Neural crest cell (in vitro differentiated cells): ENCODE measurements at places on chromosomes 5 and 9.

GRCh38 chr9:130626249-130626996 lies 38.0 kb upstream of the PRDM12 start:
- no peaks in the 10 kb centered on the region for H3K27me3 ChIP-seq
- H3K36me3 ChIP-seq: peaks cover 12% of the 10 kb centered on the region
- peaks cover 32% of the 10 kb centered on the region for H3K4me1 ChIP-seq
- DNase-seq: peak; percentile 22

- H3K4me3 ChIP-seq: no peak overlapping the region
- H3K27me3 ChIP-seq: no peaks in the 10 kb centered on the region
- H3K27ac ChIP-seq: no peak overlapping the region
- H3K4me1 ChIP-seq: peaks cover 4% of the 10 kb centered on the region
Measured at GRCh38 chr5:135332519-135333150, 66.4 kb downstream of the MACROH2A1 start.

DNA sequence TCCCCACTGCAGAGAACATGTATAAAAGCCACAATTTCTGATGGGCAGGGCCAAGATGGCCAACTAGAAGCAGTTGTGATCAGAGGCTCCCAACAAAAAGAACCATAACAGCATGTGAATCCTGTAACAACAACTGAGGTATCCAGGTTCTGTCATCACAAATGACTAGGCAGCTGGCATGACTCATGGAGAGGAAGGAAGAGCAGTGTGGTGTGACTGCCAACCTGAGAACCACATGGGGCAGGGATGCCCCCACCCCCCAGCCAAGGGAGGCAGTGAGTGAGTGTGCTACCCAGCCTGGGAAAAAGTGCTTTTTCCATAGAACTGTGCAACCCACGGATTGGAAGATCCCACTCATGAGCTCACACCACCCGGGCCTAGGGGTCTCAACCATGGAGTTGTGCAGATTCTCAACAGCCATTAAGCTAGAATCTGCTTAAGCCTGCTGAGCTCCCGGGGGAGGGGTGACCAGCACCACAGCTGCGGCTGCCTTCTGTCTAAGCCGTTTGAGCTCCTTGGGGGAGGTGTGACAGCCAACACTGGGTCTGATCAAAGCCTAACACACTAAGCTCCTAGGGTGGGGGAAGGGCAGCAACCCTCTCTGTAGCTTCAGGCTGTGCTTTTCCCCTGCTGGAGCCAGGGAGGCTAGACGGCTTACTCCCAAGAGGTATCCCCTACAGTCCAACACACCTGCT lies 80.1 kb upstream of the DMAC1 start:
- H3K27me3 ChIP-seq: no peaks in the 10 kb centered on the region
- no peaks in the 10 kb centered on the region for H3K4me1 ChIP-seq
- DNase-seq: peak; percentile 2
- no peak overlapping the region for H3K4me3 ChIP-seq
- peaks cover 9% of the 10 kb centered on the region for H3K36me3 ChIP-seq
- H3K27ac ChIP-seq: peak overlapping the region; percentile 79

DNA sequence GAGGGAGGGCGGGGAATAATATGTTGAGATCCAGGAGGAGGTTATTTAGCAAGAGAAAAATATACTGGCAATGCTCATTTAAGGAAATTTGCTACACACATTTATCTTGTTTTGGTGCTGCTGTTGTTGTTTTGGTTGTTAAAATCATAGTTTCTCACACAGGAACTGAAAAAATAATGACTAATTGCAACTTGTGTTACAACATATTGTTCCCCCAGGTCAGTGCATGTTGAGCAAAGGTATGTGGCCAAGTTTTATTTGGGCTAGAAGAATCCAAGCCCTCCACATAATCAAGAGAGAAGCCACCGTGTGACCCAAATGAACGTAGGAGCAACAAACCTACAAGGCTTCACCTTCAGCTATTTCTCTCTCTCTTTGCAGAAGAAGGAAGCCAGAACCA lies 220.3 kb upstream of the DAPK1 start:
- no peaks in the 10 kb centered on the region for H3K27me3 ChIP-seq
- H3K4me3 ChIP-seq: no peak overlapping the region
- H3K27ac ChIP-seq: no peak overlapping the region
- H3K4me1 ChIP-seq: no peaks in the 10 kb centered on the region
- no peak for DNase-seq

- H3K27me3 ChIP-seq: no peaks in the 10 kb centered on the region
- no peak for DNase-seq
- H3K4me3 ChIP-seq: no peak overlapping the region
- no peak overlapping the region for H3K27ac ChIP-seq
- peaks cover 32% of the 10 kb centered on the region for H3K4me1 ChIP-seq
Measured at GRCh38 chr5:107633171-107633901, 37.4 kb downstream of the EFNA5 start.

- H3K4me3 ChIP-seq: no peak overlapping the region
- no peaks in the 10 kb centered on the region for H3K4me1 ChIP-seq
Measured at GRCh38 chr9:114643896-114644295, 13.7 kb downstream of the TEX53 start.

DNA sequence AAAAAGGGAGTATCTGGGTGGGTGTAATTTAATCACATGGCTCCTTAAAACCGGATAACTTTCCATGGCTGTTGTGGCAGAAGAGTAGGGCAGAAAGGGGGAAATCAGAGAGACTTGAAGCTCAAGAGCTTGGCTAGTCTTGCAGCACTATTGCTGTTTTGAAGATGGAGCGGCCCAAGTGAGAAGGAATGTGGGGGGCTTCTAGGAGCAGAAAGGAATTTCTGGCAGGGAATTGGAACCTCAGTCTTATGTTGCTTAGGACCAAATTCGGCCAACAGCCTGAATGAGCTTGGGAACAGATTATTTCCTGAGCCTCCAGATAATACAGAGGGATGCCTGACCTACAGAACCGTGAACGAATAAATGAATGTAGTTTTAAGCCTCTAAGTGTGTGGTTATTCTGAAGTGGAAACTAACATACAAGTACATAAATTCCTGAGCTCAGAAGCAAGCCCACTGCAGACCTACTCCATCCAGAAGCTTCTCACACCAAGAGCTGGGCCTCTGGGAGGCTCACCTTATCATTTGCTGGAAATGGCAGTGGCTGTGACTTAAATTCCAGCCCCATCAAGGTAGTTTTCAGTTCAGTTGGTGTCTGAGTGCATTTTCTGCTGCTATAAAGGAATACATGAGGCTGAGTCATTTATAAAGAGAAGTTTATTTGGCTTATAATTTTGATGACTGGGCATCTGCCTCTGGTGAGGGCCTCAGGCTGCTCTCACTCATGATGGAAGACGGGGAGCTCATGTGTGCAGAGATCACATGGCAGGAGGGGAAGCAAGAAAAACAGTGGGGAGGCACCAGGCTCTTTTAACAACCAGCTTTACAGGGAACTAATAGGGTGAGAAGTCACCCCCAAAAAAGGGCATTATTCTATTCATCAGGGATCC lies 15.3 kb upstream of the TMEM174 start:
- H3K4me1 ChIP-seq: no peaks in the 10 kb centered on the region
- H3K4me3 ChIP-seq: no peak overlapping the region
- H3K36me3 ChIP-seq: no peaks in the 10 kb centered on the region
- H3K27ac ChIP-seq: no peak overlapping the region

DNA sequence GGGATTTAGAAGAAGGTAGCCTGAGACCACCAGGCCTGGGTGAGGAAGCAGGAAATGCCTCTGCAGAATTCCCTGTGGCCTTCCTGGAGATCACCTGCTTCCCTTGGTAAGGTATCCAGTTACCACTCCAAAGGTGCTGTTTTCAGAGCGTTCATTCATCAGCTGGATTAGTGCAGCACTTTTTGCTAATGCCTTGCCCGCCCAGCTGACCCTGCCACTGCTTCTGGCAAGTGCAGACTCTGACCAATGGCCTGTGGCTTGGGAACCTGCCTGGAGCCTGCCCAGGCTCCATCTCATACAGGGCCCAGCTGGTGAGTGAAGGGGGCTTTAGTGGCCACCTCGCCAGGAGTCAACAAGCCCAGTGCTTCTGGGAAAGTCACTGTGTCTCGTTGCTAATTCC lies 48.6 kb downstream of the FOXI1 start:
- no peaks in the 10 kb centered on the region for H3K27me3 ChIP-seq
- DNase-seq: no peak
- no peaks in the 10 kb centered on the region for H3K36me3 ChIP-seq
- peaks cover 3% of the 10 kb centered on the region for H3K4me1 ChIP-seq

GRCh38 chr5:167355346-167355745 lies 936.1 kb upstream of the WWC1 start:
- DNase-seq: no peak
- peaks cover 2% of the 10 kb centered on the region for H3K36me3 ChIP-seq
- peak overlapping the region; percentile 60 for H3K27ac ChIP-seq
- H3K4me3 ChIP-seq: peak overlapping the region; percentile 2
- peaks cover 33% of the 10 kb centered on the region for H3K4me1 ChIP-seq

DNA sequence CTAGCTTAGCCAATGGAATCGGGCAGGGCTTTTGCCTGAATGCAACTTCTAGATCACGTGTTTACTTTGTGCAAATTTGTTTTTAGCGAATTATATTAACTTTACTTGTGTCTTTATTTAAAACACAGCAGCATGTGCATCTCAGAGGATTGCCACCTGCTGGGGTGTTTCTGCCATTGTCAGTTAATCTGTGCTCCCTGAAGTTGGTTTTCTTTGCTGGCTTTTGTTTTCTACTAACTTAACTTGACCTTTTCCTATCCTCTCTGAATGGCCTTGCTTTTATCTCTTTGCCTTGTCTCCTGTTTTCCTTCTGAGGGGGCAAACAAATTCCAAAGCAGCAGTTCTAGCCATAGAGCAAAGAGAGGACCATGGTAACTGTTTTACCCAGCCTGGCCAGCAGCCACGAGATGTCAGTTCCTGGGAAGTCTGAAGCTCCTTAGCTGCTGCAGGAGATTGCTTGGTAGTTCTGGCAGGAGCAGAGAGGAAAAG lies 67.6 kb downstream of the ARHGEF28 start:
- H3K27ac ChIP-seq: no peak overlapping the region
- DNase-seq: no peak

DNA sequence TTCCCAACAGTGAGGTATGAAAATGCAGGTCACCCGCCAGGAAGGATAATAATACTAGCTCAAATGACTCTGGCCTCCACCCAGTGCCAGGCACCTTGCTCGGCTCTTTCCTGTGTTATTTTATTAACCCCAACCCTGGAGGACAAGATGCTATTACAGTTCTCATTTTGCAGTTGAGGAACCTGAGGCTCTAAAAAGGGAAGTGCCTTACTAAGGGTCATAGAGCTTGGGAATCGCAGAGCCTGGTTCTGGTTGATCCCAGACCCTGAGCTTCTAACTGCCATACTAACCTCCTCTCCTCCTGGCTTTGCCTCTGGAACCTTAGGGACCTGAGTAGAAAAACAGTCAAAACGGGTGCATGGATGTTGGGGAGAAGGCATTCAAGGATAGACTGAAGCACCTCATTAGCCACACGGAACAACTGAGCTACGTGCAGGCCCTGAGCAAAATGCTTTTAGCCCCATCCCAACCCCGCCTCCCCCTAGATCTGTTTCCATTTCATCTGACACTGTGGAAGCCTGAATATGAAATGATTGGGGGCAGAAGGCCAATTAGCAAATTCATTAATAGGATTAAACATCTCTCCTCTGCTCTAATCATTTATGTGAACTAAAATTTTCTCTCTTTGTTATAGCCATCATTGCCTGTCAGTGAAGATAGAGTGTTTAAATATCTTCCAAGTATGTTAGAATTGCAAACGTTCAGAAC lies 7.9 kb downstream of the KCNIP1 start:
- peaks cover 4% of the 10 kb centered on the region for H3K27me3 ChIP-seq
- H3K4me1 ChIP-seq: no peaks in the 10 kb centered on the region
- H3K4me3 ChIP-seq: no peak overlapping the region
- H3K27ac ChIP-seq: peak overlapping the region; percentile 9

- no peak for DNase-seq
- no peaks in the 10 kb centered on the region for H3K36me3 ChIP-seq
- no peaks in the 10 kb centered on the region for H3K4me1 ChIP-seq
- no peak overlapping the region for H3K4me3 ChIP-seq
Measured at GRCh38 chr9:70093944-70094343, 50.3 kb downstream of the MAMDC2 start.

GRCh38 chr5:14362491-14362890 lies 219.1 kb upstream of the OTULINL start:
- no peak overlapping the region for H3K4me3 ChIP-seq
- no peak overlapping the region for H3K27ac ChIP-seq
- DNase-seq: no peak
- H3K36me3 ChIP-seq: peaks cover 24% of the 10 kb centered on the region
- H3K4me1 ChIP-seq: peaks cover 12% of the 10 kb centered on the region

- DNase-seq: no peak
Measured at GRCh38 chr5:38673671-38674071, 117.2 kb upstream of the LIFR start.

- no peak for DNase-seq
- H3K36me3 ChIP-seq: no peaks in the 10 kb centered on the region
- H3K27ac ChIP-seq: no peak overlapping the region
- H3K27me3 ChIP-seq: no peaks in the 10 kb centered on the region
Measured at GRCh38 chr5:1732238-1732941, 67.2 kb downstream of the MRPL36 start.

DNA sequence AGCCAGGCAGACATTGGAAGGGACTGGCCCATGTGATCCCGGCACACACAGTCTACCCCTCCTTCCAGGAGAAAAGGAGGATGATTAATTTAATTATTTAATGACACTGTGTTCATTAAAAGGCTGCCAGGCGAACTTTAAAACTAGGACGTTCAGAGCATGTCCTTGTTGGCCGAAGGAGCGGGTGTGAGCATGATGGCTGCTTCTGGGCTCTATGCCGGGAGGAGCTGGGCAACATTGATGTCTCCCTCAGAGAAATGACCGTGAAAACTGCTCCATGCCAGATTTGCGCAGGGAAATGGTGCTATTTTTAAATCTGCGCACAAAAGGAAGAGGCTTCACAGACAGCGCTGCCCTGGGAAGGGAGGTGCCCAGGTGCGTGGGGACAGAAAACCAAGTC lies 284.9 kb upstream of the IRX4 start:
- H3K4me1 ChIP-seq: peaks cover 33% of the 10 kb centered on the region
- H3K36me3 ChIP-seq: no peaks in the 10 kb centered on the region
- H3K4me3 ChIP-seq: no peak overlapping the region
- no peak overlapping the region for H3K27ac ChIP-seq

DNA sequence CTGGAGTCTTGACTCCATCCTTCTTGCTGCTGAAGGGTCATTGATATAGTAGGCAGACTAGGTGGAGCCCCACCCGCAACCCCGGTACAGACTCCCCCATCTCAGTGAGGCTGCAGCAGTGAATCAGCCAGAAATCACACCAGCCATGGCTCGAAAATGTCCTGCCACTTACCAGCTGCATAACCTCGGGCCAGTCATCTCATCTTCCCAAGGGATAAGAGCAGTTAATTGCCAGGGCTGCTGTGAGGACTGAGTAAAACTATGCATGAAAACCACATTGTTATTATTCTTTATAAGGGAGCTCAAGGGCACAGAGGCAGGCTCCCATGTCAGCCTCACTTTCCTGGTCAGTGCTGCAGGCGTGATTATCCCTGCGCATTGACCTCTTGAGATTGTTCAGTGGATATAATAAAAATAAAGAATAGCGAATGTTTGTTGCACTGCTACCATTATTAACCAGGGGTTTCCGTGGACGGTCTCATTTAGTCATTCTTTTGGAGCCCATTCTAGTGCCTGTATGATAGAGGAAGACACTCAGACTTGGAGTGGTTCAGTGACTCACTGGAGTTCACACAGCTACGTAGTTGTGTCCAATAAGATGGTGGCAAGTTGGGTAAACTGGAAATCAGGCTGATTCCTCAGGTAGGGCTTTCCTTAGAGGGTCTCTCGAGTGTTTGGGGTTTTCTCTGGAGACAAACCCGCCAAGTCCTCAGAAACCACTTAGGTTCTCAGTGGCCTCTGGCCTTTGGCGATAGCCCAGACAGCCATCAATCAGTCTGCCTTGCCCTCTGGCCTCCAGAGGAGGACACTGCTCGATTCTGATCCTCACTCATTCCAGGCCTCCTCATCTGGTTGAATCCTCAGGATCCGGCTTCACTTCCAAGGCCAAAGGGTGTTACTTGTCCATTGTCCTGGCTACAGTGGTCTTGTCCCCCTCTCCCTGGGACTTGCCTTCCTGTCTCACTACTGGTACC lies 39.9 kb downstream of the COL15A1 start:
- no peaks in the 10 kb centered on the region for H3K36me3 ChIP-seq
- H3K27me3 ChIP-seq: no peaks in the 10 kb centered on the region
- H3K4me1 ChIP-seq: peaks cover 5% of the 10 kb centered on the region
- no peak overlapping the region for H3K27ac ChIP-seq
